ENCODE measurements at places on chromosomes 2 and 18. TPM values are rescaled to one million over a fixed set of nuclear protein-coding genes. Genes with fewer than 3 reads are reported as not detected.

GRCh38 chr2:240217431-240218301, 77.2 kb upstream of the OTOS start:
- DNase-seq = no peak

- DNase-seq = no peak
Observed at GRCh38 chr2:9739531-9739964, 103.7 kb upstream of the TAF1B start.

GRCh38 chr2:219289195-219289536, 10.0 kb downstream of the DNAJB2 start:
- no peak for DNase-seq

DNA sequence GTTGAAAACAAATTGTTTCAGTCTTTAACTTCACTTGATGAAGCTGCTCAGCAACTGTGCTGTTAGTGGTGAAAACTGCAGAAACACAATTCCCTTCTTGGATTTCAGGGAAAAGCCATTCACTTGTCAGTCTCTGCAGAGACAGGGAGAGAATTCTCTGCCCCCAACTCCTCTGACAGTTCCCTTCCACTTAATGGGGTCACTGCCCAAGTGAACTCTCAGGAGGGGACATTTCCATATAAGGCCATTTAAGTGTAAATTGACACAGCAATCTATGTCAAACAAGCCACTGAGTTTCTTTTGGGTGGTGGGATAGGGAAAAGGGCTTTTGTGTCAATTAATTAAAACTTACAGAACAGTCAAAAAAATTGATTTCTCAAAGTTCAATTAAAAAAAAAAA, 51.4 kb upstream of the DNER start:
- DNase-seq = no peak

Gene TLX2
- total RNA-seq = not detected

DNA sequence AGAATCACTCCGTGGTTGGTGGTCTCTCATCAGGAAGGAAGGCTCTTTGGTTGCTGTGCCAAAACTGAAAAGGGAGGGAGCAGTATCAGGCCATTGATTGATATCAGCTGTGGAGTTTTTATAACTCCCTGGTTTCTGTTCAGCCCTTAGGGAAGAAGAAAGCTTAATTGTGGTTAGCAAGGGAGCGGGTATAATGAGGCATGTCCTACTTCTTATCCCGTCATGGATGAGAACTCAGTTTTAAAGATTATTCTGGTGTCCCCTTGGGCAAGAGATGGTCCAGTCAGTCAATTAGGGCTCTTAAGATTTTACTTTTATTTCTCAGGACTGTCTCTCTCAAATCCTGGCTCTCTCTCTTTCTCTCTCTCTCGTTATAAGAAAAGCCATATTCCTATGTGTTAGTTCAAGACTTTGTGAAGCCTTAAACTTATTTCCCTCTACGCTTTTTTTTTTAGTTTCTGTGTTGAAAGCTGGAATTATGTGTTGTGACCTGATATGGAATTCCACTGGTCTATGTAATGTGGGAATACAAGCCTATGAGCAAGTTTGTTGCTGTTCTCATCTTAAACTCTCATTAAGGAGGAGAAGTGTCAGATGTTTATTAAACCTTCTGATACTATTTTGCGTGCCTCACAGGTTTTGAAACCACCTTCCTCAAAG, 514.0 kb upstream of the CDH2 start:
- DNase-seq = no peak

- DNase-seq = no peak
Observed at GRCh38 chr2:111537078-111537655, 346.8 kb downstream of the ANAPC1 start.

Gene DNAH7
- total RNA-seq = 1.4 TPM

DNA sequence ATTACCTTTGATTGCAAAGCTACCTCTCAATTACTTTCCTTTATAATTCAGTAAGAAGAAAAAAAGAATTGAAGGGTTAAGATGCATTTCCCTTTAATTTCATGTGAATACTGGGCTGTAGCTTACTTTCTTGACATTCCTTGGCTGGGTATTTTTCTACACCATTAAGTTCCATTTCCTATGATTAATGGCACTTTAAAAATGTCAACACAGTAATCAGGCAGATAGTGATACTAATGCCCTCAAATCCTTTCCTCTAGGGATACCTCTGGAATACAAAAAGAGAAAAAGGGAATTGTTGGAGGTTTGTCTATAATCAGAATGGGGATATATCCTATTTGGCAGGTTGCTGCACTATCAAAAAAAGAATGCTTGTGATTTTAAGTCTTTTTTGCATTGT, 216.9 kb downstream of the SRBD1 start:
- DNase-seq = no peak

- no peak for DNase-seq
Observed at GRCh38 chr2:25856377-25856776, 21.9 kb downstream of the ASXL2 start.

Gene UGT1A4
- total RNA-seq = not detected

DNA sequence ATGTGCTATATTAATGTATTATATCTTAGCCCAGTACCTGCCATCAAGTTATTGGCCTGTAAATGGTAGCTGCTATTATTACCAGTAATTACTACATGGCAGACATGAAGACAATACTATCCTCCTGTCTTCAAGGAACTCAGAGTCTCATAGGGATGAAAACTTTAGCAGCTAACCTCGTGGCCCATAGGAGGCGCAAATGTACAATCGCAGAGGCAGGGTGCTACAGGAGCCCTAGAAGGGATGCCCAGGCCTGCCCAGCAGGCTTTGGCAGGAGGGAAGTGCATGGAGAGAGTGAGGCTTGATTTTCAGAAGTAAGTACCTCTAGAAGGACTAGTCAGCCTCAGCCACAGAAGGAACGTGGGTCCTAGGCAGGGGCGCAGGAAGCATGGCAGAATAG, 44.7 kb upstream of the KIDINS220 start:
- no peak for DNase-seq

Data from myocyte (in vitro differentiated cells).